ENCODE measurements at places on chromosomes 5 and 9.

GRCh38 chr5:94505327-94506068, 112.9 kb downstream of the KIAA0825 start:
- DNase-seq: no peak

GRCh38 chr5:125541085-125541484, 794.6 kb upstream of the ZNF608 start:
- DNase-seq: no peak

DNA sequence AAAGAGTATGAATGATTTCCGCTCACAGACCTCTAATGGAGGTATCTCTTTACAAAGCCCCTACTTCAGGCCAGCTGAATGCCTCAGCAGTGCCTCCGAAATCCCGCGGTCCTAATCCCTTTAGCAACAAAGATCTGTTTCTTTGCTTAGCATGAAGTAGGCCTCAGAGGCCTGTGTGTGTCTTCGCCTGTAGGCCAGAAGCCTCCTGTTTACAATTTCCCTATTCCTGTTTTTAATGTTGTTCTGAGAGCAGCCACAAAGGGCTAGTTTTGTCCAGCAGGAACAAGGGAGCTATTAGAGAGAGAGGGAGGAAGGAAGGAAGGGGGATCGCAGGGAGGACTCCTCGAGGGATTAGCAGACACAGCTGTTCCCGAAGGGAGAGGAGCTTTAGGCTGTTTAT, 166.4 kb upstream of the SPRY4 start:
- no peak for DNase-seq

- no peak for DNase-seq
Observed at GRCh38 chr9:76478226-76478625, 19.2 kb downstream of the GCNT1 start.

DNA sequence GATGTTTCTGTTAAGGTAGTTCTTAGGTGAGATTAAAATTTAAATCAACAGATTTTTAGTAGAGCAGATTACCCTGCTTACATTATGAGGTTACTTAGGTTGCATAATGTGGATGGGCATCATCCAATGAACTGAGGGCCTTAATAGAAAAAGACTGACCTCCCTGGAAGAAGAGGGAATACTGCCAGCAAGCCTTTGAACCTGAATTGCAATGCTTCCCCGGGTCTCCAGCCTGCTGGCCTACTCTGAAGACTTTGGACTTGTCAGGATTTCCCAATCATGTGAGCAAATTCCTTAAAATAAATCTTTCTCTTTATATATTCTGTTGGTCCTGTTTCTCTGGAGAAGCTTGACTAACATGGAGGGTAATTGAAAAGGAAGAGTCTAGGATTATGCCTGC, 542.1 kb upstream of the ARRDC3 start:
- DNase-seq: no peak

DNA sequence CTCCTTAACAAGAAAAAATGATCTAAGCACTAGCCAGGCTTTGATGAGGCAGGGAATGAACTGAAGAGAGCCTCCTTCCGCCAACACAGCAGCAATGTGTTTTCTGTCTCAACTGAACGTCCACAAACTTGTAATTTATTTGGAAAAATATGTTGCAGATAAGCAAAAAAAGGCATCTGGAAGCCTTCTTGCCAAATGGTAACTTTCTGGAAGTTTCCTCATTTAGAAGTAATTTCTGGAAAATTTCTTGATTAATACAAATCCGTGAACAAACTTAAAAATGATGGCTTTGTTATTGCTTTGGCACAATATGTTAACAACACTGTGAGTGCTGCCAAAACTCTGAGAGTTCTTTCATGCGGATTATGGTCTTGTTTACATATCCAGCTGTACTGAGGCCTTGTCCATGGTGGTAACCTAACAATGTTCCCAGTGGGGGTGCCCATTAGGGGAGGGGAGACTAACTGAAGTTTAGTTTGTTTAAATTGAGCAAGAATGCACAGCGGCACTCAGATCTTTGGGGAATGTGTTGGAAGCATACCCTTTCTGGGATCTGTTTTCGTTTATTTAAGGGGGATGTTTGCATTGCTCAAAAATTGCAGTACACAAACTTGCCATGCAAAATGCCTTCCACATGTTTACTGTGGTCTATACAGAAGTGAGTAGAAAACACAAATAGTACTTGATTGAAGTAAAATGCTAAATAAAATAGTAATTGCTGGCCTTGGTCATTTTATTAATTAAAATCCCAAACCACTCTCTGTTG, 334.7 kb downstream of the NR2F1-AS1 start:
- DNase-seq: peak; percentile 56

DNA sequence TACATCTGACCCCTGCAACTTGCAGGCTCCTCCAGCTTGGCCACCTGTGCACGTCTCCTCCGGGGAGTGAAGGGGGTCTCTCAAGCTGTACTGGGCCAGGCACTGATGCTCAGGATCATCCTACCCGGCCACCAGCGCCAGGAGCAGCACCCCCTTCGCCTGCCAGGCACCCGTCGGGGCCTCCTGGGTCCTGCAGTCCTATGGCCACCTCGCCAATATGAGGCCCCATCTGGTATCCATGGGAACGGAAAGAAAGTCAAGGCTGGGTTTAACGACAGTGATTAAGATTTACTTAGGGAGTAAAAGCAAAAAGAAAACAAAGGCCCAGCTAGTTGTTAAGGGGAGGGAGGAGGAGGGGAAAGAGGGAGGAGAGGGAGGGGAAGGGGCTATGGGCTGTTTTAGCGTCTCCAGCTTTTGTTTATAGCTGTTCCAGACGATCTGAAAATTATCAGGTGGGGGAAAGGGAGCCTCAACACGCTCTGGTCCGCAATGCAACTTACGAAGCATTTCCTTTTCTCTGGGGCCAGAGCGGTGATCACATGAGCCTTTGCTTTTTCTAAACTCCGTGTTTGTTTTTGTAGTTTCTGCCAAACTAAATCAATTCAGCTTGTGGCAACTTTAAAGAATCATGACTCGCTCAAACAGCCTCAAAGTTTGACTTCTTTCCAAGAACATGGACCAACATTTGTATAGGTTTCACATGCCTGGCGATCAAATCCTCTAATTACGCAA, 132.4 kb downstream of the ROR2 start:
- DNase-seq: peak; percentile 90

- no peak for DNase-seq
Observed at GRCh38 chr5:101288633-101289032, 385.6 kb upstream of the ST8SIA4 start.

DNA sequence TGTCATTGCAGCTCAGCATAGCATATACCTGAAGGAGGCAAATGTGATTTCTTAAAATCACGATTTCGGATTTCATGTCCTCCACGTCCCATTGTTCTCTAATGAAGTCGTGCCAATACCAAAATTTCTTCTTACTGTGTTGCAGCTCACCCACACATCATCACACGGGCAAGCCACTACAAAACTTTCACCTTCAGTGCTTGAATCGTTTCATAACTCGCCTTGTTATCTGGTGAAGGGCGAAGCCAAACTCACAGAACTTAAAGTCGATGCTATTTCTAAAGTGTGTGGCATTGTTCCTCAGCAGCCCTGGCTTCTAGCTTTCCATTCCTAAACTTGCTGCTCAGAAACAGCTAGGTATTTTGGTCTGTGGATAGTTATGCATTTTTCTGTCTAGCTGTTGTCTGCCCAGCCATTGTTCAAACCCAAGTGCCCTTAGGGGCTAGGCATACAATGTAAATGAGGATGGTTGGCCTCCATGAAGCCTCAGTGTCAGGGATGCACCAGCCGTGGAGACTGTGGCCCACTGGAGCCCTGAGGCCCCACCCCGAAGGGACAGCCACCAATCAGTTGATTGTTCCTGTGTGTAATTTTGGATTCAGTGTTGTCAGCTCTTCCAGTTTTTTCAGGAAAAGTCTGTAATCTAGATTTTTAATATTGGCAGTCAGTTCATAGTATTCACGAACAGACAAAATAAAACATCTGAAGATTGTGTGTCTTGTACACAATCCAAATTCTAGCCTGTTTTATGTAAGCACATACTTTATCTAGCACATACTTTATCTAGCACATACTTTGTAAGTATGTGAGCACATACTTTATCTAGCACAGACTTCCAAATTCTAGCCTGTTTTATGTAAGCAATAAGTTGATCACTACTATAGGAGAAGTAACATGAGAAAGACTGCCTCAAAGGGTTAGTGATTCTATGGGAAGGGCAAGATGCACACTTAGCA, 112.8 kb downstream of the DAPK1 start:
- DNase-seq: peak; percentile 57

DNA sequence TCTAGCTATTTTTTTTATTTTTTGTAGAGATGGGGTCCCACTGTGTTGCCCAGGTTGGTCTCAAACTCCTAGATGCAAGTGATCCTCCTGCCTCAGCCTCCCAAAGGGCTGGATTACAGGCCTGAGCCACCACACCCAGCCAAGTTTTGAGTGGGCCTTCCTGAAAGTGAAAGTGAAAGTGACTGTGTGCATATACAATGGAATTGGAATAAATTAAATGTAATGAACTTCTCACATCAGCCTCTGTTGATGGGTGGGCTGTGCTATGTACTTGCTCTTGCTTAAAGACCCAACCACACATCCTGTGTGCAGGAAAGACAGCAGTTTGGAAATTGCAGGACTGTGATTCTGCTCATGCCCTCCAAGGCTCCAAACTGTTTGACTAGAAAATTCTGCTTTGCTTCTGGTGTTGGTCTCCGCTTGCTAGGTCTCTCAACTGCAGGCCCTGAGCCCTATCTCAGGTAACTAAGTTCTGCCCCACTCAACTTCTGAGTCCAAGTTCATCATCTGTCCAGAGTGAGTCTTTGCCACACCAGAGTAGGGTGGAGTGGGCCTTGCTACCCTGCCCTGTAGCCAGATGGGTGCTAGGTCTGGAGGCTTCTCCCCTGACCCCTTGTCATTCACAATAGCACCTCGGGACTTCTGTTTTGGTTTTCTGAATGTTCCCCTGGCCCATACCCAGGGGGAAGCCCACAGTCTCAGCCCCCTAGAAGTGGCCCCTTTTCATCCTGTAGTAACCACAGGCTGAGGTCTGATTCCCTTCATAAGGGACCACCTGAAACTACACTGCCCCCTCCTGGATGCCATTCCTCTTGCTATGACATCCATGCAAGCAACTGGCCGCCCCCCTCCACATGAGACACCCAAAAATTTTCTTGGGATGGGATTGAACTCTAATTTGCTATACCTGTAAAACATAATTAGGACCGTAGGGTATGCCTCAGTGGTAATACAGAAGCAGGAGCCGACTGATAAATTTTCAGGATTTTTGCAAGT, 36.5 kb upstream of the RAD23B start:
- DNase-seq: no peak

GRCh38 chr9:101366038-101366756, 18.6 kb downstream of the BAAT start:
- peak; percentile 3 for DNase-seq

GRCh38 chr9:91147079-91147708, 214.5 kb downstream of the AUH start:
- DNase-seq: no peak

- no peak for DNase-seq
Observed at GRCh38 chr9:120845255-120845654, 2.5 kb upstream of the PSMD5 start.

DNA sequence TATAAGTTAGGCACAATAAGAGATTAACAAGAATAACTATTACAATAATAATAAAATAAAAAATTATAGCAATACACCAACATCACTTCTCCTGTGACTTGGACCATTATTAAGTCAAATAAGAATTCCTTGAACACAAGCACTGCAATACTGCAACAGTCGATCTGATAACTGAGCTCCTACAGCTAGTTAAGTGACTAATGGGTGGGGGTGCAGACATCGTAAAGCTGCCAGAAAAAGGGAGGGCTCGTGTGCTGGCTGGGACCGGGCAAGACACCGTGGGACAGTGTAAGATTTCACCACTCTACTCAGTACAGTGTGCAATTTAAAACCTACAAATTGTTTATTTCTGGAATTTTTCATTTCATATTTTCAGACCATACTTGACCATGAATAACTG, 78.8 kb downstream of the SNX24 start:
- DNase-seq: peak; percentile 79

DNA sequence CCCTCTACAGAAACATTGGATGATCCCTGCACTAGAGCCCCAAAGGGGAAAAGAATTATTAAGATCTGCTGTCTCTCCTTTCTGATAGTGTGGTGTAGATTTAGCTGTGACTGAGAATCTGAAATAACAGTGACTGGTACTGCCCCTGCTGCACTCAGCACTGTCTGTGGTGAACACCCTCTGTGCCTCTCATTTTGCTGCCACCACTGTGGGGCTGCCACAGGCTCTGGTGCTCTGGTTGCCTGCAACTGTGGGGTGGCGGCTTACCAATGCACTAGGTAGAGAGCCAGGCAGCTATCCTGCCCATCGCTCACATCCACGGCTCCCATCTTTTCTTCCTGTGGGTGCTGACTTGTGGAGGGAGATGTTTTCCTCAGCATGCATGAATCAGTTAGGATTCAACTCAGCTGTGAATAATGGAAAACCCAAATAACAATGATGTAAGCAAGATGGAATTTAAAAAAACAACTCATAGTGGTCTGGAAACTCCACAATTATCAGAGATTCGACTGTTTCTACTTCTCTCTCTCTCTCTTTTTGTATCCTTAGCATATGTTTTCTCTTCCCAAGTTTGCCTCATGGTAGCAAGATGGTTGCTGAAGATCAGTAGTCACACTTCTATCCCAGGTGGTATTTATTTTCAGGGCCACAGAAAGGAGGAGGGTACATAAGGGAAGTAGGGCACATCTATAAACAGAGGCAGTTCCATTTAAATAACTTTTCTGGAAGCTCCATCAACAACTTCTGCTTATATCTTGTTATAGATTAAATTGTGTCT, 99.8 kb upstream of the DAP start:
- no peak for DNase-seq

DNA sequence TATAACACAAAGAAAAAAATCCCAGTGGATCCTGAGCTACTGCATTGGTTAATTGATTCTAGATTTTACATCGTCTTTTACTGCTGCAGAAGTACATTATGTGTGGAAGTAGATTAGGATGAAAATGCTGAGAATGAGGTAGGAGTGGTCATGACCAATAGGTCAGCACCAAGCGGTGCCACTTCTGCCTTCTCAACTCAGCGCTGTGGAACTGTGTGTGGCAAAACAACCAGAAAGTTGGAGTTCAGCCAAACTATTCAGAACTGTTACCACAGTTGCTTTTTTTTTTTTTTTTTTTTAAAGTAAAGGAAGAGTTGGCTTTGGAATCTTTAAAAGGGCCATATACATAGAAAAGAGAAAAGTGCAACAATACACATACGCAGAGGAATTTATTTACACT, 24.2 kb downstream of the POU5F2 start:
- peak; percentile 72 for DNase-seq
